ENCODE measurements at places on chromosomes 2 and 18.

GRCh38 chr2:162840598-162841246, 2.2 kb upstream of the KCNH7 start:
- DNase-seq, result no peak

DNA sequence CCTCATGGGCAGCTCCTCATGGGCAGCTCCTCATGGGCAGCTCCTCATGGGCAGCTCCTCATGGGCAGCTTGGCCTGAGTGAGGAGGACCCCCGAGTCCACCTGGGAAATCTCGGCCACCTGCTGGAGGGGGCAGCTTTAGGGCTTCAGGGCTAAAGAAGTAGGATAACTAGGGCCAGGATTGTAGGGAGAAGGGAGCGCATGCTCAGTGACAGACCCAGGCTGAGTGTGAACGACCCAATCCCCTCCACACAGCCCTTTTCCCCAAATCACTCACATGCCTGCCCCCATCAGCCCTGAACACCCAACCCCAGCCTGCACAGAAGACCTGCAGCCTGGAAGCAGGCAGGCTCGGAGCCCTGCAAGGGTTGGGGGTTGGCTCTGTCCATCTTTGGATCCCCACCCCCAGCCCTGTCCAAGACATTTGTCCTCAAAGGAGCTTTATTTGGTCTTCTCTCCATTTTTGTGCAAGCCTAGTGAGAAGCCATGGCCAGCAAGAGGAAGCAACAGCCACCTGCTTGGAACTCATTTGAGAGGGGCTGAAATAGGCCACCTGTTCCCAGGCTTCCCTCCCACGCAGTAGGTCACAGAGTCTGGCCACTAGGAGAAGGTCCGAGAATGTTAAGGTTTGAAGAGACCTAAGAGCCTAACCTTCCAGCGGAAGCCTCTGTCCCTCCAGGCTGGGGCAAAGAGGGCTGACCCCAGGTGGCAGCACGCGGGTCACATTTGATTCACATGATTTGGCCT, 249.9 kb downstream of the TNS1 start:
- no peak for DNase-seq

- no peak for DNase-seq
These were observed 20.6 kb downstream of the TEX44 start for GRCh38 chr2:231613331-231613662.

GRCh38 chr2:175874291-175874690, 127.8 kb downstream of the LNPK start:
- DNase-seq, result no peak

- DNase-seq, result no peak
These were observed 117.3 kb upstream of the STON1 start for GRCh38 chr2:48412443-48413250.

DNA sequence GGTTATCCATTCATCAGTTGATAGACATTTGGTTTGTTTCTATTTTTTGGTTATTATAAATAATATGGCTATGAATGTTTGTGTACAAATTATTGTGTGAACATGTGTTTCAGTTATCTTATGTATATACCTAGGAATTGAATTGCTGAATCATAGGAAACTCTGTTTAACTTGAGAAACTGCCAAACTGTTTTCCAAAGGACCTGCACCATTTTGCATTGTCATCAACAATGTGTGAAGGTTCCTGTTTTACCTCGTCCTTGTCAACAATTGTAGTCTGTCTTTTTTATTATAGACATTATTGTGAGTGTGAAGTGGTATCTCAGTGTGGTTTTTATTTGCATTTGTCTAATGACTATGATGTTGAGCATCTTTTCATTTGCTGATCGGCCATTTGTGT, 17.1 kb downstream of the PDK1 start:
- DNase-seq, result no peak

DNA sequence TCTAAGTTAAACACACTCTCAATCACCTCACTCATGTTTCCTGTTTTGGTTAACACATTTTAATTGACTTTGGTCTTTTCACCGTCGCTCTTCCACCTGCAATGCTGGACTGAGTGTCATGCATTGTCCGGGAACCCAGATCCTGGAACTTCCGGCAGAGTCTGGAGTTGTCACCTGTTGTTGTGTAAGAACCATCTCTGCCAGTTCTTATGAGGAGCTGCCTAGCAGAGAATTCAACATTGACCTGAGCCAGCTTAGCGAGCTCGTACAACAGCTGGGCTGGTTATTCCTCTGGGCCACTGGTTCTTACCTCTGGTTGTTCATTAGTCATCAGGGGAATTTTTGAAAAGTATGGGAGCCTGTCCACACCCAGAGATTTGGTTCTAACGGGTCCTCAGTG, 75.7 kb downstream of the BCL2L11 start:
- DNase-seq, result no peak

GRCh38 chr2:134381141-134381540, 127.3 kb downstream of the MGAT5 start:
- no peak for DNase-seq

- no peak for DNase-seq
These were observed 17.1 kb downstream of the PSD4 start for GRCh38 chr2:113190871-113191270.

DNA sequence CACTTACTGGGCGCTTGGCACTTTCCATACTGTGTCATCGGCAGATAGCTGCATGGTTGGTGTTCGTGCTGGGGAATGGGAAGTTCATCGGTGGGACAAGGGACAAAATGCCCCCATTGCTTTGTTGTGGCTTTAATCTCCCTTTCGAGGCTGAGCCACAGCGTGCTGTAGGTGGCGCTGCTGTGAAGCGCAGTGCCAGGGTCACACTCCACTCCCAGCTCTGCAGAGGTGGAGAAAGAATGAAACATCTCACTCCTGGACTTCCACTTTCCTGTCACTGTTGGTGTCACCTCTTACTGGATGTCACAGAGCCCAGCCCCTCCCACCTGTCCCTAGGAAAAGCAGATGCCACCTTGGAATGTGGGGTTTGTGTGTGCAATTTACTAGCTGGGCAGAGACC, 8.7 kb downstream of the TYMS start:
- no peak for DNase-seq

GRCh38 chr2:73601780-73602179, 40.4 kb downstream of the NAT8 start:
- no peak for DNase-seq

DNA sequence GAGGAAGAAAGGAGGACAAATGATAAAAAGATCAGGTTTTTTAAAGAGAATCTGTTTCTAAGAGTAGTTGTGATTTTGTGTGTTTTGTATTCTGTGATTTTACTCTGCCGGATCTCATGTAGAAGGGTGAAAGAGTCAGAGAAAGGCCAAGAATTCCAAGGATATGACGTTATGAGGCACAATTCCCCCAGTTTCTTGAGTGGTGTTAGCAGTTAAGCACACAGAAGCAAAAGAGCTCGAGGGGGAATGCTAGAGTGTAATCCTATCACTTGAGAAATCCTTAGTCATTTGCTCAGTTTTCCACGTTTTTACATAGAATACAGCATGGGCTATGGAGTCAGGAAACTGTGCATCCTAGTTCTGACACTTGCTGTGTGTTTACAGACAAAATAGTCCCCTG, 34.8 kb downstream of the METTL4 start:
- no peak for DNase-seq

DNA sequence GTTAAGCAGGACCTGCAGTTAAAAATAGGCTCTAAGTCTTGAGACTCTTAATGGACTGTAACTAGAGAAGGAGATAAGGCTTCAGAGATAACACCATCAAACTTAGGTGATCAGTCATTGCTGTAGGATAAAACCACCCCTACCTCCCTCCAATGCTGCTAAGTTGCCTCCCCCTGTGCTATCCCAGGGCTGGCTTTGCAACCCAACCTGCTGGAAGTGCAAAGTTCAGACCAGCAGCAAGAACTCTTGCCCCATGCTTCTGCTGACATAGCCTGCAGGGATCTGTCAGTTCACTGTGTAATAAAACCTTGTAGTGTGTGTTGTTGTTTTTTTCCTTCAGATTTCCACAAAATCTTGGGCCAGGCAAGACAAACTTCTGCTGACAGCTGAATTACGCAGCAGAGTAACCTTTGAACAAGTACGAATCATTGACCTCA, 57.4 kb upstream of the EPB41L3 start:
- DNase-seq, result no peak

DNA sequence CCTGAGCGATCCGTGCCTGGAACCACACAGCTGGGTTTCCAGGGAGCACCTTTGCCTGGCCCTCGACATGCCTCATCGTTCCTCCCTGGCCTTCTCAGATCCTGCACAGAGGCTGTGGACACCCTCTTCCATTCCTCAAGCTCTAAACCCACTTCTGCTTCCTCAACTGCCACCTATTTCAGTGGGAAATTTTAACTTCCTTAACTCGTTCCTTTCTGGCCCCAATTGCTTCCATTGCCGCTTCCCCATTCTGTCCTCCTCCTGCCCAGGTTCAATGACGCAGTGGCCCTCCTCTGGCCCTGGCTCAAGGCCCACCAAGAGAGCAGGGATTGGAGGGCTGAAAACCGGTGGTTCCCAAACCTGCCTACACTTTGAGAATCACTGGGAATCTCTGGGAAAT, 4.8 kb upstream of the B3GNT7 start:
- no peak for DNase-seq

- no peak for DNase-seq
These were observed 24.5 kb downstream of the KCNF1 start for GRCh38 chr2:10935953-10936942.

DNA sequence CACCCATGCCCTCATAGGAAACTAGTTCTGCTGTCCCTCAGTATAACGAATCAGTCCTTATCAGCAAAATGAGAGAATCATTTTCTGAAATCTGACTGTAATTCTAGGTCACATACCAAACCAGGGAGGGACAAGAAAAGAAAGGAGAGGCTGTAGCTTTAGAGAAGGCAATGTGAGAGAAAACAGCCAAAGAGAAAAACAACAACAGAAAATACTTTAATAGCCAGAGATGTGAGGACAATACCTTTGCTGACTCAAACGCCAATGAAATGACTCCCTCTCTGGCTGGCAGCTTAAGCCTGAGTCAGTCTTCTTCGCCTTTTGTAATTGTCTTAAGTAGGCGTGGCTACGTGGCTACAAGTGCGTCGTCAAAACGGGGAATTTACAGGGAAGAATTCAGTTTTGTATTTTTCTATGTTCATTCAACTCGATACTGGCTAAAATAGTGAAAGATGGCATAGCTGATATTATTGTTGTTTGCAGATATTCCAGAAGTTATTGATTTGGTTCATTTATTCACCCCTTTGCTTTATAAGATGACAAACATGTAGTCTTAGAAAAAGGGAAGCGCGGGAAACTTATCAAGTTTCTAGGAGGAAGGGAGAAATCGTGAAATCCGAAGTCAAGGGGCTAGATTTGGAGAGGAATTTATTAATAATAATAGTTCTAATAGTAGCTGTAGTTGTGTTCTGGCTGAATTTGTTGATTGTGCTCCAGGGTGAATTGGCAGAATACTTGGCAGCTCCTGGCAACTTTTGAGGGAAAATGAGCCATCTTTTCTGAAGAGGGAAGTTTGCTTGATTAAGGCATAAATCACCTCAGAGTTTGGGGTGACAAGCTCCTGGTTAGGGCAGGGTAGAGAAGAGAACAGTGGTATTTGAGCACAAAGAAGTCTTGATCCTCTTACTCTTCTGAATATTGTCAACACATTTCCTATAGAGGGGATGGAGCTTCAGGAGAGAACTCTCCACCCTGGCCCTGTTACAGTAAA, at the start of gene IL1A:
Gene IL1A, minus strand, starts transcription at position 295 of the 991 bp plus-strand sequence. CDS start 723 bp downstream, outside the sequence.
- DNase-seq, result no peak

- no peak for DNase-seq
These were observed 303.3 kb downstream of the CNTNAP5 start for GRCh38 chr2:124328397-124328796.

DNA sequence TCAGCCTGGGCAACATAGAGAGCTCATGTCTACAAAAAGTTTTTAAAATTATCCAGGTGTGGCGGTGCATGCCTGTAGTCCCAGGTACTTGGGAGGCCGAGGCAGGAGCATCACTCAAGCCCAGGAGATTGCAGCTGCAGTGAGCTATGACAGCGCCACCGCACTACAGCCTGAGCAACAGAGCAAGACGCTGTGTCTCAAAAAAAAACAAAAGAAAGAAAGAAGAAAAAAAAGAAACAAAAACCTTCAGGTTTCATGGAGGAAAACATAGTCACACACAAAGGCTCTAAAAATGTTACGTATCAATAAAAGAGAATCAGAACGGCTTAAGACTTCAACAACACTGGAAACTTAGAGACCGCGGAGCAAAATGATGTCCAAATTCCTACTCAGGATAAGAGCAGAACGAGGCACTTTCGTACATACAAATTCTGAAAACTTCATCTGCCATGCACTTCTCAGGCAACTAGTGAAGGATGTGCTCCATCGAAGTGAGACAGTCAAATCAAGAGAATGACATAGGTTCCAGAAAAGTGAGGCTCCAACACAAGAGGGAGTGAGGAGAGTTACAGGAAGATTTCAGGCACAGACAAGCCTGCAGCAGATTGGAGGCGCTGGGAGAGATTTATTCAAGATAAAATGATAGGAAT, 4.4 kb downstream of the HDLBP start:
- no peak for DNase-seq

DNA sequence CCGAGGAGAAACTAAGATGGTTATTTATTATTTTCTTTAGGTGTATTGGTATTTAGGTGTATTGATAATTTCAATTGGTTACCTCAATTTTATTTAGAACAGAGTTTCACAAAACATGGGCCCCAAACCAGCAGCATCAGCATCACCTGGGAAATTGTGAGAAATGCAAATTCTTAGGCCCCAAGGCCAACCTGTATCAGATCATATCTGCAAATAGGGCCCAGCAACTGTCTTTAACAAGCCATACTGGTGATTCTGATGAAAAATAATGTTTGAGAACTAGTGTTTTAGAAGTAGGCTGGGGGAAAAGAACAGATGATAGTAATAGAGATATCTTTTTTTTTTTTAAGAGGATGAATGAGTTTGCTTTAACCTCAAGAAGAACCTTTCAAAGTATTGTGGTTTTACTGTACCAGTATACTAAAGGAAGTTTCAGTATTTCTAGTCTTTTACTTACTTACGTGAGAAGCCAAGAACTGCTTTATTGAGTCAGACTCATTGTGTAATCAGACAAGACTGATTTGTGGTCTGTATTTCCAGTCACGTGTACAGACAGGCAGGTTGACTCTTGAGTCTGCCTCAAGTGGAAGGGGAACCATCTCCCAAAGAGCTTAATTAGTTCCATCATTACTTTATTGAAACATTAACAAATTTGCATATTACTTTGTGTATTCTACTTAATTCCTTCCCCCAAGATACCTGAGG, 60.4 kb upstream of the GAREM1 start:
- DNase-seq, result no peak

DNA sequence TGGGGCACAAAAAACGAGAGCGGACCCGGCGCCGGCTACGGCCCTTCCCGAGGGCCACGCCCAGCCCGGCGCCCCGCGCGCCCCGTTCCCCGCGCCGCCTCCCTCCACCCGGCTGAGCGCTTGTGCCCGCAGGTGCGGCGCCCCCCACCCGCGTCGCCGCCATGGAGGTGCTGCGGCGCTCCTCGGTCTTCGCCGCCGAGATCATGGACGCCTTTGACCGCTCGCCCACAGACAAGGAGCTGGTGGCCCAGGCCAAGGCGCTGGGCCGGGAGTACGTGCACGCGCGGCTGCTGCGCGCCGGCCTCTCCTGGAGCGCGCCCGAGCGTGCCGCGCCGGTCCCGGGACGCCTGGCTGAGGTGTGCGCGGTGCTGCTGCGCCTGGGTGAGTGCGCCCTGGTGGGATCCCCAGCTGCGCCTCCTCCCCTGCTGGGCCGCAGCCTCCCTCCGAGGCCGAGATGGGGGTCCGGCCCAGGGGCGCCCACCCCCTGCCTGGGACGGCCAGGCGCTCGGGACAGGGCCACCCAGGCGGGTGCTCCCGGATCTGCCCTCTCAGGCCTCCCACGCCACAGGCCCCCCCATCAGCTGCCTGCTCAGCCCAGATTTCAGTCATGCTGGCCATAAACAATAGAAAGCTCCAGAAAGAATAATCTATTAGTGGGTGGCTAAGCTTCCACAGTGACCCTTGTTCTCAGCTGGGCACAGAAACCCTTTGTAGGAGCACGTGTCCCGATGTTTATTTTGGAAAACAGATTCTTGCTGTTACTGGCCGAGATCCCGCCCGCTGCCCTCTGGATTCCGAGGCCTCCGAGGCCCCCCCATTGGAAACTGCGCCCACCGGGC, 997 bp downstream of the BOK start:
- no peak for DNase-seq
